ENCODE measurements at places on chromosomes 4 and X.

- DNase-seq: no peak
Observed at GRCh38 chr4:26197018-26197779, 123.6 kb upstream of the RBPJ start.

- no peak for DNase-seq
Observed at GRCh38 chr4:38499101-38499500, 164.9 kb upstream of the KLF3 start.

GRCh38 chr4:138665851-138666250, 349.7 kb upstream of the NOCT start:
- DNase-seq: no peak

GRCh38 chrX:87299563-87300160, 217.9 kb upstream of the KLHL4 start:
- no peak for DNase-seq

- DNase-seq: no peak
Observed at GRCh38 chr4:21884615-21885014, 64.0 kb downstream of the KCNIP4 start.

All from femur (tissue), 1 donor.